ENCODE measurements at places on chromosomes 16 and 17. TPM values are rescaled to one million over a fixed set of nuclear protein-coding genes. Genes with fewer than 3 reads are reported as not detected.

DNA sequence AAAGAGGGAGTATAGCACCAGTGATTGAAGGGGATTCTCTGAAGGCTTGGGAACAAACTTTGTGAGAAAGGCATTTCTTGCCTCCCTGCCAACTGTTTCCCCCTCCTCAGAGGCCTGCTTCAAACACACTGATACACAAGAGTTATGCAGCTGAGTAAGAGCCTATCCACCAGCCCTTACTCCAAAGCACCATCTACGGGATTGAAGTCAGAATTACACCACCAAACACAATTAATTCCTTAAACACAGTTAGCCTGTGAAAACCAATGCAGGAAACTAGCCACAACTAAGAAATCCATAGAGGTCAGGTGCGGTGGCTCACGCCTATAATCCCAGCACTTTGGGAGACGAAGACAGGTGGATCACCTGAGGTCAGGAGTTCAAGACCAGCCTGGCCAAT lies 138.3 kb downstream of the SHCBP1 start:
- DNase-seq: no peak
- H3K27me3 ChIP-seq: no peaks in the 10 kb centered on the region
- H3K4me3 ChIP-seq: no peak overlapping the region

GRCh38 chr16:48479955-48480354 lies 94.7 kb upstream of the SIAH1 start:
- DNase-seq: no peak
- H3K27me3 ChIP-seq: no peaks in the 10 kb centered on the region
- no peaks in the 10 kb centered on the region for H3K36me3 ChIP-seq
- no peak overlapping the region for H3K4me3 ChIP-seq
- no peak overlapping the region for H3K27ac ChIP-seq

DNA sequence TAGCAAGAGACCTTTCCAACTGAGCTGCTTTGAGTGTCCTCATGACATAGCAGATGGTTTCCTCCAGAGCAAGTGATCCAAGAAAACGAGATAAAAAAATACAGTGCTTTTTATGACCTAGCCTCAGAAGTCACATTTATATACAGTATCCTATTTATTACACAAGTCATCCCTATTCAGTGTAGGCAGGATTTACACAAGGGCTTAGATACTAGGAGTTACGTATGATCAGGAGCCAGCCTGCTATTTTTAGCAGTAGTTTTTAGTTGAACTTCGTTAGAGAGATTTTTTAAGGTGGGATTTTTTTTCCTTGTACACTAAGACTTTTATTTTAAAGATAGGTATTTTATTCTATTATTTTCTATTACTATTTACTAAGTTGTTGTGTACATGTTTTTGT lies 58.4 kb downstream of the PHKB start:
- H3K27me3 ChIP-seq: no peaks in the 10 kb centered on the region
- no peak overlapping the region for H3K27ac ChIP-seq

- DNase-seq: no peak
- no peak overlapping the region for H3K27ac ChIP-seq
- no peaks in the 10 kb centered on the region for H3K4me1 ChIP-seq
- no peaks in the 10 kb centered on the region for H3K27me3 ChIP-seq
Measured at GRCh38 chr16:78432451-78432850, 333.0 kb downstream of the WWOX start.

GRCh38 chr17:2939714-2940351 lies 123.6 kb downstream of the OR1D5 start:
- H3K4me3 ChIP-seq: no peak overlapping the region
- no peaks in the 10 kb centered on the region for H3K4me1 ChIP-seq
- no peaks in the 10 kb centered on the region for H3K36me3 ChIP-seq

GRCh38 chr16:17360693-17361122 lies 110.1 kb downstream of the XYLT1 start:
- peaks cover 67% of the 10 kb centered on the region for H3K4me1 ChIP-seq
- H3K36me3 ChIP-seq: no peaks in the 10 kb centered on the region
- H3K27me3 ChIP-seq: no peaks in the 10 kb centered on the region
- H3K27ac ChIP-seq: no peak overlapping the region

- H3K4me1 ChIP-seq: no peaks in the 10 kb centered on the region
- H3K36me3 ChIP-seq: peaks cover 3% of the 10 kb centered on the region
- no peak for DNase-seq
- no peak overlapping the region for H3K4me3 ChIP-seq
- H3K27me3 ChIP-seq: no peaks in the 10 kb centered on the region
Measured at GRCh38 chr16:1343428-1344242, 8.0 kb downstream of the TSR3 start.

CHD3 gene
- 97.2 TPM for total RNA-seq

GJD3 gene
- total RNA-seq: not detected
